ENCODE measurements at places on chromosomes 2 and 18.

DNA sequence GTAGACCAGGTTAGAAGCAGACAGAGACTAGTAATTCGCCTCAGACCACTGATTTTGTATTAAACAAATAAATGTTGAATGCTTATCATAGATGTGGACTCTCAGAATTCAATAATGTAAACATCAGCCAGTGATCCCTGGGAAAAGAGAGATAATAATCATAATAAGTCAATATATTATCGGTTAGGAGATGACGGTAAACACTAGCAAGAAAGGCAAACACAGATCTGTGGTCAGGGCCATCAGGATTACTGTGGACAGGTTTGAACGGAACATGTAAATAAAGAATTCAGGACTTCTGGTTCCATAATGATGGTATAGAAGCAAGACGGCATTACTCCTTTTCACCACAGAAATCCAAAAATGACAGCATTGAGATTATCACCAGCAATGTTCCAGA is 861.6 kb downstream of the CBLN2 start:
- no peak for DNase-seq

- no peak for DNase-seq
Observed at GRCh38 chr2:33782395-33783230, 183.5 kb upstream of the FAM98A start.

DNA sequence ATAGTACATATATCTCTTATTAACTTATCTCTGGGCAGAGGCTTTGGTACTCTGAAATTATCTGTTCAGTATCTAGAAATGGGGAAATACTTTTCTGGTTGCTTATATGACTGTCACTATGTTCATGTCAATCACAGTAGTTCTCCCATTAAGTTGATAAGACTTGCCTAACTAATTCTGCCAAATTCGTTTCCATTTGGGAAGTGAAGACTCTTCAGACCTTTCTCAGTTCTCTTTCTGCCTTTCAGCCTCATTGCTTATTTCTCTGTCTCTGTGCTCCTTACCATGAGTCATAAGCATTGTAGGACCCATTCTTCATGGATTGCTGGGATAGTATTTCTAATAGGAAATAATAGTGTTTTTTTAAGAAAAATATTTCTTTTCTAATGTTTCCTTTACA is 113.5 kb downstream of the PHLPP1 start:
- DNase-seq, result no peak

DNA sequence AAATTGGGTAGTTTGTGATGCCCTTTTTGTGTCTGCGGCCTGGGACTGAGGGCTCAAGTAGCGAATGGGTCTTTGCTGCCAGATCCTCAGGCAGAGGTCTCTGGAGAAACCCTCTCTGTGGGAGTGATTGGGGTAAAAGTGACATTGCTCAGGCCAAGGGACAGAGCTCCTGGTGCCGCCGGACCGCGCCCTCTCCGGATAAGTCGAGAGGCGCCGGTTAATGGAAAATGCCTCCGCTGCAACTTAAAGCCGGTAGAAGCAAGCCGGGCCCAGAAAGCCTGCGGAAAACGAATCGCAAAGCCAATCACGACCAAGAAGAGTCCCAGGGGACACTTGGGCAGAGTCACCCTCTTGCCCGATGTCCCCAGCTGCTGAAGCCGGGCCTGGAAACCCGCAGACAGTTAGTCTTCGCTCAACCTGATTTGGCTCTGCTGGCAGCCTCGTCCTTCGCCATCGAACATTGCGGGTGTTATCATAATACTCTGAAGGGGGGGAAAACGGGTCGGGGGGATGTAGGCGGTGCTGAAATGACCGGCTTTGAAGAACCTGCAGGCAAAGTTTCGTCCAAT is 352 bp upstream of the HOXD12 start:
- DNase-seq, result no peak

- no peak for DNase-seq
Observed at GRCh38 chr2:36587556-36587955, 10.4 kb downstream of the FEZ2 start.

GRCh38 chr2:191866675-191867506 is 20.0 kb upstream of the CAVIN2 start:
- no peak for DNase-seq

GRCh38 chr2:205107810-205108209 is 562.5 kb downstream of the PARD3B start:
- no peak for DNase-seq

GRCh38 chr2:129160879-129161278 is 818.6 kb upstream of the RAB6C start:
- no peak for DNase-seq

GRCh38 chr2:223217373-223217772 is 165.4 kb downstream of the KCNE4 start:
- DNase-seq, result no peak

DNA sequence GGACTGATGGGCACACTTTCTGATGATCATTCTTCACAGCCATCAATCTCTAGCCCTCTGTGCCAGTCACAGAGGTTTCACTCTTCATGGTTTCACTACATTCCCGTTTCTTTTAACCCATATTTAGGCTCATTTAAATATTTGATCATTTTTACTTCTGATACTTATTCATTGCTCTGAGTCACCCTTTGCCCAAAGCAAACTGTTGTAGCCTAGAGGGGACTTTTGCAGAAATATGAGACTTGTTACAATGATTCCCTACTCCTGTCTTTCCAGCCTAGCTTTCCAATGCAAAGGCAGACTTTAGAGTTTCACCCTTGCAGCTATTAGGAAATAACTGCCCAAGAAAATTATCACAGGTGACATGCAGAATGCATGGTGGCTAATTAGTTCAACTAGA is 444.2 kb downstream of the PTPRM start:
- no peak for DNase-seq

- DNase-seq, result no peak
Observed at GRCh38 chr2:128791120-128791984, 472.7 kb upstream of the HS6ST1 start.

DNA sequence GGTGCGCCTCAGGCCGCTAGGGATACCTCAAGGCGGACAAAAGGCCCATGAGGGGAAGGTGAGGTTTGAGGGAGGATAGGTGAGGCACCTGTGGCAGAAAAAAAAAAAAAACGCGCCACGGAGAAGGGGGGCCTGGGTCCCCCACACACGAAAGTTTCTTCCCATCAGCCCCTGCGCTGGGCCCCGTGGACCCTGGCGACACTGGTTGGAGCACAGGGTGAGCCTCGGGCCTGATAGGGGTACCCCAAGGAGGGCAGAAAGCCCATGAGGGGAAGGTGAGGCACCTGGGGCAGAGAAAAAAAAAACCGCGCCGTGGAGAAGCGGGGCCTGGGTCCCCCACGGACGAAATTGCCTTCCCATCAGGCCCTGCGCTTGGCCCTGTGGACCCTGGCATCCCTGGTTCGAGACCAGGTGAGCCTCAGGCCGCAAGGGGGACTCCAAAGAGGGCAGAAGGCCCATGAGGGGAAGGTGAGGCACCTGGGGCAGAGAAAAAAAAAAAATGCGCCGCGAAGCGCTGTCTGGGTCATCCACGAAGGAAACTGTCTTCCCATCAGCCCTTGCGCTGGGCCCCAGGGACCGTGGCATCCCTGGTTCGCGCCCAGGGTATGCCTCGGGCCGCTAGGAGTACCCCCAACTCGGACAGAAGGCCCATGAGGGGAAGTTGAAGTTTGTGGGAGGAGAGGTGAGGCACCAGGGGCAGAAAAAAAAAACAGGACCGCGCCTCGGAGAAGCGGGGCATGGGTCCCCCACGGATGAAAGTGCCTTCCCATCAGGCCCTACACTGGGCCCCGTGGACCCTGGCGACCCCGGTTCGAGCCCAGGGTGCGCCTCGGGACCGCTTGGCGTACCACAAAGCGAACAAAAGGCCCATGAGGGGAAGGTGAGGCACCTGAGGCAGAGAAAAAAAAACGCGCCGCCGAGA is 226.2 kb downstream of the CCDC74A start:
- DNase-seq, result no peak

DNA sequence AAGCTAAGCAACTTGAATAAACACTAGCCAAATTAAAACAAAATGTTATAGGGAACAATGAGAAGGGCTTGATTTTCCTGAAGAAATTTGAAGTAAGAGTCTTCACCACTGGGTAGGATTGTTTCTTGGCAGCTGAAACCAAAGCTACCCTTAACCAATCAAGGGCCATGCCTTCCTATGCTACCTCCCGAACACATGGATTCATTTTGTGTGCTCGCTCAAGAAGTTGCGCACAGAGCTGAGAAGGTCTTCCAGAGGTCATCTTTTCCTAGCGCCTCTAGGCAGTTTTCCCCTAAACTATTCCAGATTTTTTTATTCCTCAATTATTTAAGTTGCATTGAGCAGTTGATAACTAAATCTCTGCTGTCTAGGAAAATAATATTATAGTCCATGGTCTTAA is 264.6 kb downstream of the RBM43 start:
- DNase-seq, result no peak

- no peak for DNase-seq
Observed at GRCh38 chr2:6196449-6196848, 504.3 kb downstream of the SOX11 start.

DNA sequence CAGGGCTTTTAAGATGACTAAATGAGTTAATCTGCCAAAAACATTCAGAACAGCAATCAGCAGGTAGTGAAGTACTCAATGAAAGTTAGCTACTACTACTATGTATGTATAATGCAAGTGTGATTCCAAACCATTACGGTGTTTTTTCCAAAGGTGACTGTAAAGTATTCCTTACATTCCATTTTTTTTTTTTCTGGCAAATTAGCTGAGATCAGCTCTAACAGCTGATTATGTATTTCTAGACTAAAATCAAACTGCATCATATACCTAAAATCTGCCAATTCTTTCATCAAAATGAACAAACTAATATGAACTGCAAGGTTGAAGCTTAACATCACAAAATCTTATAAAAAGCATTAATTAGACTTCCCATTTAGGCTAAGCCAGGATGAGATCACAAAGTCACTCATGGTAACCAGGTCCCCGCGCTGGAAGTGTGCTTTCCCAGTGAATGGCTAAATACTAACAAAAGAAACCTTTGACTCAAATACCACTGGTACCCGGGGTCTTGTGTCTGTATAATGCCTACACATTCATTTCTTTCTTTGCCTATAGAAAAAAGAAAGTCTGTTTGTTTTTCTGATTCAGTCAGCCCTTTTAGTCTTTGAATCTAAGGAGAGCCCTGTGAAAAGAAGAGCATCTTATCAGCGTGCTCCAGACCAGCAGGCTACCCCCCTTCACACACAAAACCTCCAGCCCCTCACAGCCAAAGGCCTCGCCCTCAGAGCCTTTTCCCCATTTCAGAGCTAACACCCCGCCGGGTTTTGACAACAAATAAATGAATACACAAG is 88.3 kb downstream of the RBMS1 start:
- DNase-seq, result no peak

DNA sequence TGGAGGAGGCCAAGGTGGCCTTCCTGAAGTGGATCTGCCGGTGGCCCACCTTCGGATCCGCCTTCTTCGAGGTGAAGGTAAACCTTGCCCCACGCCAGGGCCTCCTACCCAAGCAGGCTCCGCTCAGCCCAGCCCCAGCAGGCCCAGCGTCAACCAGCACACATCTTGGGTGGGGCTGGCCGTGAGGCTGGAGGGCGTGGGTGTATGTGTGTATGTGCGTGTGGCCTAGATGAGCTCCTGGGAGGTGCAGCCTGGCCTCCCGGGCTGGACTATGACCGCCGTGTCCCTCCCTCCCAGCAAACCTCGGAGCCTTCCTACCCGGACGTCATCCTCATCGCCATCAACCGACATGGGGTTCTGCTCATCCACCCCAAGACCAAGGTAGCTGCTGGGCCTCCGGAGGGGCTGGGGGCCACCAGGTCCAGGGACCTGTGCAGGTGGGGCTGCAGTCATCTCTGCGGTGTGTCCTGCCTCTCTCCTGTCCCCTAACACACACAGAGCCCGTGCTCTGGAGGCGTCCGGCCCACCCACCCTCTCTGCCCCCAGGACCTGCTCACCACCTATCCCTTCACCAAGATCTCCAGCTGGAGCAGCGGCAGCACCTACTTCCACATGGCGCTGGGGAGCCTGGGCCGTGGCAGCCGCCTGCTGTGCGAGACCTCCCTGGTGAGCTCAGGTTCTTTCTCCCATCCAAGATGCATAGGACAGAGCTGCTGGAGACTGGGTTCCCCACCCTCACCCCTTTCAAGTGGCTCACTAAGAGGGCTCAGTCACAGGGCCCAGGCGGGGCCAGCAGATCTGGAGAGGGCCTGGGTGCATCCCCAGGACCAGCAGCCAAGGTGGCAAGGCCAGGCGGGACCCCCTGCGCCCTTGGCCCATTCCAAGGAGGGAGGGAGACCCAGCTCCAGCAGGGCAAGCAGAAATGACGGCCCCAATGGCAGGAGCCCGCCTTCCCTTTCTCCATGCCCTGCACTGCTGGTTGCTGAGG is 9.4 kb upstream of the GPR17 start:
- no peak for DNase-seq

- DNase-seq, result no peak
Observed at GRCh38 chr2:177767768-177768167, 304.8 kb downstream of the PDE11A start.

GRCh38 chr2:227020416-227020815 is 143.6 kb downstream of the COL4A4 start:
- no peak for DNase-seq

GRCh38 chr18:39751921-39752320 is 2186.3 kb upstream of the CELF4 start:
- DNase-seq, result no peak

GRCh38 chr2:86482034-86482433 is 40.9 kb downstream of the KDM3A start:
- no peak for DNase-seq

- no peak for DNase-seq
Observed at GRCh38 chr2:102834523-102835273, 72.9 kb downstream of the TMEM182 start.

DNA sequence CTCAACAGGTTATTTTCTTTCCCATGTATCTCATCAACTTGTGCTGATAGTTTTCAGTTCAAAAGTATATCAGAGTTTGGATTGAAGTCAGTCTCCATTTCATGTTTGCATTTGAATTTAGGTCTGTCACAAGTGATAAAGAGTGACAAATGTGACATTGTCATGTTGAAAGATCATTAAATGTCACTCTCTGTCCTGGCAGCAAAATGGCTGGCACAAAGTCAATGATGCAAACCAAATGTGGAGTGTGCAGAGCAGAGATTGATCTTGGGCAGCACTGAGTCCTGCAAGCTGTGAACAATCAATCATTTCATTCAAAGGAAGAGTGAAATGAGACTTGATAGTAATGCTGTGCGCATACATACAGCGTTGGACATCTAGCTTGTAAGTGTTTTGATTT is 421.8 kb upstream of the CDH7 start:
- DNase-seq, result no peak

DNA sequence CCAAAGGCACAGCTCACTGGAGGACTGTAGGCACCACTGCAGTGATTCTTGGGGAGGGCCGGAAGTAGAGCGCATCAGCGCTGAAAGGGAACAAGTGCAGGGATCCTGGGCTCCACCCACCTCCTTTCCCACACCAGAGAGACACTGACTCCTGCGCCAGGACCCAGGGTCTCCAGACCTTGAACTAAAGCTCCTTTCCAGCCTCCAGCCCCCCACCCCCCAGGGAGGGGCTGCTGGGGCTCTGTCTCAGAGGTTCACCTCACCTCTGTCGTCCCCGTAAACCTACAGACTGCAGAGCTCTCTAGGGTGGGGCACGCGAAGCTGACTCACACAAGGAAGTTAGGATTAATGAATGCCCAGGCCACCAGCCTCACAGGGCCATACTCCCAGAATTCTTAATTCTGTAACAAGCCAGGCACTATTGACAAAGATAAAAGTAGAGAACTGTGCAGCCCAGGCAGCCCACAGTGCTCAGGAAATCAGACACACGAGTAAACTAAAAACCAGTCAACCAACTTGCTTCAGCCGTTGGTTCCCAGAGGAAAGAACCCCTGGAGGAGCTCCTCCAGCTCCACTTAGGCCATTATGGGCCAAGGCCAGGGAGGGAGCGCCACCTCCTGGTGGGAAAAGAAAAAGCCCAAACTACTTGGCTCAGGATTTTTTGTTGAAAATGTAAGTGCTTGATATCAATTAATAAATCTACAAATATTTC is 45.1 kb upstream of the ACAA2 start:
- no peak for DNase-seq

- DNase-seq, result no peak
Observed at GRCh38 chr18:54774981-54775665, 53.2 kb upstream of the RAB27B start.

All from Right ventricle myocardium inferior (tissue), 1 donor.